ENCODE measurements at places on chromosomes 5 and 9. TPM values are rescaled to one million over a fixed set of nuclear protein-coding genes. Genes with fewer than 3 reads are reported as not detected.

The SH3GL2 gene
- total RNA-seq = not detected

The GABBR2 gene
- total RNA-seq = 0.98 TPM

GRCh38 chr5:158569534-158569933 is 530.2 kb downstream of the EBF1 start:
- no peaks in the 10 kb centered on the region for H3K36me3 ChIP-seq
- H3K4me3 ChIP-seq = no peak overlapping the region
- no peak for DNase-seq
- no peaks in the 10 kb centered on the region for H3K4me1 ChIP-seq
- no peaks in the 10 kb centered on the region for H3K27me3 ChIP-seq
- no peak overlapping the region for H3K27ac ChIP-seq

GRCh38 chr9:100652850-100653249 is 75.0 kb downstream of the CAVIN4 start:
- H3K4me3 ChIP-seq = no peak overlapping the region
- H3K27me3 ChIP-seq = peaks cover 11% of the 10 kb centered on the region
- H3K36me3 ChIP-seq = no peaks in the 10 kb centered on the region
- no peak overlapping the region for H3K27ac ChIP-seq

GRCh38 chr5:116751684-116752083 is 177.1 kb upstream of the SEMA6A start:
- no peak overlapping the region for H3K4me3 ChIP-seq
- no peaks in the 10 kb centered on the region for H3K4me1 ChIP-seq
- H3K36me3 ChIP-seq = no peaks in the 10 kb centered on the region
- DNase-seq = no peak

GRCh38 chr5:170536525-170536924 is 32.7 kb downstream of the KCNIP1 start:
- no peak for DNase-seq
- H3K27me3 ChIP-seq = no peaks in the 10 kb centered on the region
- H3K36me3 ChIP-seq = no peaks in the 10 kb centered on the region
- H3K4me3 ChIP-seq = no peak overlapping the region
- no peak overlapping the region for H3K27ac ChIP-seq

GRCh38 chr5:7663808-7664207 is 187.1 kb downstream of the CFAP90 start:
- peaks cover 56% of the 10 kb centered on the region for H3K27me3 ChIP-seq
- DNase-seq = no peak
- no peaks in the 10 kb centered on the region for H3K36me3 ChIP-seq

GRCh38 chr5:93329756-93330155 is 251.3 kb downstream of the NR2F1-AS1 start:
- H3K27me3 ChIP-seq = no peaks in the 10 kb centered on the region
- no peak overlapping the region for H3K27ac ChIP-seq
- DNase-seq = no peak
- no peak overlapping the region for H3K4me3 ChIP-seq
- H3K36me3 ChIP-seq = no peaks in the 10 kb centered on the region

DNA sequence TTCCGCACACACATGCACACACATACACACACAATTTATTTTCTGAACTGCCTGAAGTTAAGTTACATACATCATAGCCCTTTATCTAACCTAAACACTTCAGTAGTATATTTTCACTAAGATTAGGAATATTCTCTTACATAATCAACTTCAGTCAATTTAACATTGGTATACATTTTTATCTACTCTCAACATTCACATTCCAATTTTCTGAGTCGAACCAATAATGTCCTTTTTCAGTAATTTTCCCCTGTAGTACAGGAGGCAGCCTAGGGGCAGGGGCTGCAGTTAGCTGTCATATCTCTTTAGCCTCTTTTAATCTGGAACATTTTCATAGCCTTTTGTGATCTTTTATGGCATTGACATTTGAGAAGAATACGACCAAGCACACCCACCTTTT is 150.1 kb downstream of the DAB2IP start:
- no peak for DNase-seq
- H3K27me3 ChIP-seq = peaks cover 19% of the 10 kb centered on the region
- no peak overlapping the region for H3K27ac ChIP-seq
- H3K4me3 ChIP-seq = no peak overlapping the region
- no peaks in the 10 kb centered on the region for H3K4me1 ChIP-seq

All from PC-9 (cell line).